WERI-Rb-1 (cell line): ENCODE measurements at places on chromosomes 5 and 9.

- no peak for DNase-seq
These were observed 48.9 kb upstream of the CDKN2AIPNL start for GRCh38 chr5:134460551-134460950.

GRCh38 chr5:139635191-139635590 is 13.0 kb upstream of the CXXC5 start:
- DNase-seq: no peak

GRCh38 chr5:136226401-136226800 is 33.4 kb upstream of the SMIM32 start:
- DNase-seq: no peak

GRCh38 chr9:68894502-68894901 is 119.4 kb downstream of the PRKACG start:
- DNase-seq: no peak

- DNase-seq: no peak
These were observed 20.3 kb downstream of the C9orf153 start for GRCh38 chr9:86238861-86239770.

- no peak for DNase-seq
These were observed 120.9 kb upstream of the STK32A start for GRCh38 chr5:147113967-147114366.

DNA sequence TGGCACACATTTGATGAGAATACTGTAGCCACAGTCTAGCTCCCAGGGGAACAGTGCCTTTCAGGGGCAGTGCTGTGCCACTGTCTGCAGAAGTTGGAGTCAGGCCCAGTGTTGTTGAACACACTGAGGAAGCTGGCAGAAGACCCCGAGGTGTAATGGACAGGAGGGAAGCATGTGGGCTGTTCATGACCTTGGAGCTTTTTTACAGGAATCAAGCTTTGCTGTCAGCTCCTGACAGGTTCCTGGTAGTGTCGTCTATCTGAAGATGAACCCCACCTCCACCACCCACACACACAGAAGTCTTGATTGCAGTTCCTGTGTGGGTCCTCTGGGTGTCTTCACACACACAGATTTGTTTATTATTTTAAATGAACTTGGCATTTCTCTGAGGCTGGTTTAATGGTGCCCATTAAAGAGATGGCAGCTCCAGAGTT is 40.3 kb upstream of the TNFAIP8 start:
- peak; percentile 37 for DNase-seq

GRCh38 chr5:119028575-119028974 is 40.2 kb upstream of the DTWD2 start:
- no peak for DNase-seq

DNA sequence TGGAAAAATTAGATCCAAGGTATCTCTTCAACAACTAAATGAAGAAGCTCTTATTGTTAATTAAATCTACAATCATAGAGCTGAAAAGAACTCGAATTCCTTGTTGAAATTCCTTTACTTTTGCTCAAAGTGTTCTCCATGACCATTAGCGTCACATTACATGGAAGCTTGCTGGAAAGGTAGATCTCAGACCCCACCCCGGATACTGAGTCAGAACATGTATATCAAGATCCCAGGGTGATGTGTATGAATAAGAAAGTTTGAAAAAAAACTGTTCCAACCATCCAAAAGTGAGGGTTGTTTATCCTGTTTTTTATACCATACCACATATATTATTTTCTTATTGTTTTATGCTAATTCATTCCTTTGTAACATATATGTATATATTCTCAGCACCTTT is 237.1 kb upstream of the PUM3 start:
- no peak for DNase-seq

GRCh38 chr5:116543501-116543900 is 31.1 kb downstream of the SEMA6A start:
- DNase-seq: no peak

DNA sequence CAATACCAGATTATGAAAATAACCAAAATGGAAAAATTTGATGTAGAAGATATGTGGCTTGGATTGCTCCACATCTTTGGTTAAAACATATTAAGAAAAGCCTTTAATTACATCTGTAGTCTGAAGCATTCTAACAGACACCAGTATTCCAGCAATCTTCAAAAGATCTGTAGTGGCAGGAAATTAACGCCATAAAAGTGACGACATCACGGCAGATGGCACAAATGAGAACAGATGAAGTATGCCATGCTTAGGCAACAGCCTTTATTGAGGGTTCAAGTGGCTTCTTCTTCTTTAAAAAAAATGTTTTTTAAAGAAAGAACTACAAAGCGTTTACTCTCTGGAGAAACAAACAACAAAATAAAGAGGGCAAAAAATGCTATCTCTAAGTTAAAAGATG is 164.2 kb downstream of the MEF2C start:
- DNase-seq: no peak

GRCh38 chr5:2007878-2008501 is 125.3 kb upstream of the IRX4 start:
- no peak for DNase-seq

GRCh38 chr9:4117835-4118610 is 181.8 kb downstream of the GLIS3 start:
- DNase-seq: peak; percentile 54

- DNase-seq: no peak
These were observed 247.7 kb upstream of the ANKRD55 start for GRCh38 chr5:56480705-56481427.

GRCh38 chr5:124654418-124654817 is 92.0 kb downstream of the ZNF608 start:
- DNase-seq: no peak

DNA sequence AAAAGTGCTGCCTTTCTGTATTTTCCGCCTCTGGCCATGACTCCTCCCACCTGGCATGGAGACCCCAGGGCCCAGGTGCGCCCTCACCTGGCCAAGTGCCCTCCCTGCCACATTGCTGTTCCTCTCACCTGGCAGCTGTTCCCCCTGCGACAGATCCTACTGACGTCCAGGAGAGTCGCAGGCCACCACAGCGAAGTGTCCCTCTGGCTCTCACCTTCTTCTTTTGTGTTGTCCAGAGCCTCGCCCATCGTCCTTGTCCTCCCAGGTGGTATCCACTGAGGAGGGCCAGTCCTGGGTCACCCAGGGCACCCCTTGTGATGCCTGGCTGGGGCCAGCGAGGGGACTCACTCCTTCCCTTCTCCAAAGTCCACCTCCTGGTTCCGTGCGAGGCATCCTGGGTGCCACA is 2.6 kb downstream of the NKD2 start:
- peak; percentile 86 for DNase-seq

DNA sequence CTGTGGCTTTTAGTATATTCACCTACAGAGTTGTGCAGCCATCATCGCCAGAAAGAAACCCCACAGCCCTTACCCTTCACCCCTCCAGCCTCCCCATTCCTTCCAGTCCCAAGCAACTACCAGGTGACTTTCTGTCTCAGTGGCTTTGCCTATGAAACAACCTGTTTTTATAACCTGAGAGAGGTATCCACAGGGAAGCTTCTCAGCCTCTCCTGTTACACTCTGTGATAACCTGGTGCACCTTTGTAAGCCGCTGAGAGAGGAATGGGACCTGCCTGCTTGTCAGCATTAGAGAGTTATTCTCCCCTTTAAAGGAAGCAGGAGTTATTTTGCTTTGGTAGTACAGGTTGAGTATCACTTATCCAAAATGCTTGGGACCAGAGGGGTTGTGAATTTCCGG is 93.6 kb downstream of the TRIO start:
- no peak for DNase-seq

GRCh38 chr5:55540024-55540423 is 5.3 kb upstream of the PLPP1 start:
- DNase-seq: no peak

DNA sequence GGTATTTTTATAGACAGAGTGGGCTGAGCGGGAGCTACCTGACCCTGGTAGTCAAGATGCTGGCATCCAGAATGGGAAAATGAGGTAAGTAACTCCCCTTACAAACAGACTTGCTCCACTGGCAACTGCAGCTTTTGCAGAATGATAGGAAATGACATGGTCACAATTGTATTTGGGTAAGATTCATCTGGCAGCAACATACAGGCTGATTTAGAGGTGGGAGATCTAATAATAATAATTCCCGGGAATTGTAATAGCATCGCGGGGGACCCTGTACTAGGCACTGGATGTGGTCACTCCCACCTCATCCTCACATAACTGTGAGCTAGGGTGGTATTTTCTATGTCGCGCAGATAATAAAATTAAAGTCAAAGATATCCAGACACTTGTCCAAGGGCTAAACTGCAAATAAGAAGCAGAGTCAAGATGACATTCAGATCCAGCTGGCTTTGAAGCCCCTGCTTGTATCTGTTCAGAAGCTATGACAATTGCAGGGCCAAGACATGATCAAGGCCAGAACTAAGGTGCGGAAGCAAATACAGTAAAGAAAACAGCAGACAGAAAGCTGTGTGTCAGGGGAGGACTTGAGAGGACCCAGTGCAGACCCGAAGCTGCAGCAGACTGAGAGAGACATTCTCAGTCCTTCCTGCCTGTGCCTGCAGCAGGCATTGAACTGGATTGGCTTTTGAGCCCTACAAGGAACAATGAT is 507.2 kb downstream of the BNC2 start:
- DNase-seq: no peak

- no peak for DNase-seq
These were observed 1.5 kb upstream of the SLC23A1 start for GRCh38 chr5:139384591-139385051.

- peak; percentile 56 for DNase-seq
These were observed 89.5 kb downstream of the ESM1 start for GRCh38 chr5:54895816-54896341.

GRCh38 chr5:9445826-9446388 is 100.0 kb downstream of the SEMA5A start:
- no peak for DNase-seq

- no peak for DNase-seq
These were observed 26.0 kb downstream of the CRHBP start for GRCh38 chr5:76978869-76979268.

- DNase-seq: no peak
These were observed 8.3 kb upstream of the PTAR1 start for GRCh38 chr9:69768101-69768500.

DNA sequence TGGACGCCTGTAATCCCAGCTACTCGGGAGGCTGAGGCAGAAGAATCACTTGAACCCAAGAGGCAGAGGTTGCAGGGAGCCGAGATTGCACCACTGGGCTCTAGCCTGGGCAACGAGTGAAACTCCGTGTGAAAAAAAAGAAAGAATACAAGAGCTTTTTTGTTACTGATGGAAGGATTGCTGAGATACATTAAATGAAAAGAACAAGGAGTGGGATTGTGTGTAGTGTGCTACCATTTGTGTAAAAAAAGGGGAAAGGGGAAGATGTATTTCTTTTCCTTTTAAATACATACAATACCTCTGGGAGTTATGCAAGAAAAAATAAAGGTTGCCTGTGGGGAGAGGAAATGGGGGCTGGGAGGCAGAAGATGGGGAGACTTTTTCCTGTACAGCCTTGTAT is 14.7 kb upstream of the GARNL3 start:
- no peak for DNase-seq
